Chondrocyte (in vitro differentiated cells): ENCODE measurements at places on chromosomes 7 and 10. TPM values are rescaled to one million over a fixed set of nuclear protein-coding genes. Genes with fewer than 3 reads are reported as not detected.

- H3K36me3 ChIP-seq = no peaks in the 10 kb centered on the region
- peak overlapping the region; percentile 46 for H3K27ac ChIP-seq
- no peak overlapping the region for H3K4me3 ChIP-seq
- no peaks in the 10 kb centered on the region for H3K27me3 ChIP-seq
- H3K4me1 ChIP-seq = peaks cover 38% of the 10 kb centered on the region
These were observed 20.6 kb downstream of the UBTD1 start for GRCh38 chr10:97519342-97519741.

GRCh38 chr7:150788474-150789269, 11.5 kb downstream of the TMEM176B start:
- no peaks in the 10 kb centered on the region for H3K36me3 ChIP-seq
- H3K4me3 ChIP-seq = no peak overlapping the region
- no peak for DNase-seq
- H3K27me3 ChIP-seq = peaks cover 34% of the 10 kb centered on the region

DNA sequence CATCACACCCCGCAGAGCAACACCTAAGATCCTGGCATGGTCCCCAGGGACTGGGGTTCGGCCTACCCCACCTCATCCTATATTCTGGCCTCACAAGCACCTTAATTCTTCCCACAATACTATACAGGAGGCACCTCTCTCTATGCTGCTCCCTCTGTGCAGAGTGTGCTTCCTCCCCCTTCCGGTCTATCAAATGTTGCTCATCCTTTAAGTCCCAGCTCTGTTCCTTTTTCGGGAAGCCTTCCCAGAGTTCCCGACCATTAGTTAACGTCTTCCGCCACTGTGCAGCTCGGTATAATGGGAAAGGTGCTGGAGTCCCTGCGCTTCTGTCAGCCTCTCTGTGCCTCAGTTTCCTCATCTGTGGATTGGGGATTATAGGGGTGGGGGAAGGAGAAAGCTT, 21.8 kb downstream of the PALD1 start:
- no peak for DNase-seq
- H3K4me1 ChIP-seq = peaks cover 25% of the 10 kb centered on the region
- H3K27me3 ChIP-seq = no peaks in the 10 kb centered on the region
- no peak overlapping the region for H3K4me3 ChIP-seq

Gene TAS2R5
- 0.62 to 1.5 TPM (median 0.72 TPM) in 3 replicates for total RNA-seq

Gene HUS1
- total RNA-seq = 29.0 to 31.1 TPM (median 30.6 TPM) in 3 replicates

Gene PILRA
- 0.60 to 0.92 TPM (median 0.62 TPM) in 3 replicates for total RNA-seq
